ENCODE measurements at places on chromosomes 6 and 20.

DNA sequence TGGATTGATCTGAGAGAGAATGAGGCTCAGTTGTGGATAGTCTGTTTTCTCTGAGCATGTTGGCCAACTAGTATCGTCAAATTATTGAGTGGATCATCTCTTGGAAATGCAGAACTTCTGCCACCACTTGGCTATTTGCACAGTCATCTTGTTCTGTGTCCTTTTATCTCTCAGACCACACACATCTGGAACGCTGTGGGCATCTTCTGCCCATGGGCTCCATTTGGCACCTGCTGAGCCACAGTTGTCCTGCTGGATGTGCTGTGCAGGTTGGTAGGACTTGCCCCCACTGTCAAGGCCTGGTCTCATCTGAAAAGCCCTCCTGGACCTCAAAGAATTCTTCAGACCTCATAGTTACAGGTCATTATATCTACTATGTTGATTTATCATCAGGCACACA is 16.7 kb upstream of the C20orf144 start:
- no peak for DNase-seq

DNA sequence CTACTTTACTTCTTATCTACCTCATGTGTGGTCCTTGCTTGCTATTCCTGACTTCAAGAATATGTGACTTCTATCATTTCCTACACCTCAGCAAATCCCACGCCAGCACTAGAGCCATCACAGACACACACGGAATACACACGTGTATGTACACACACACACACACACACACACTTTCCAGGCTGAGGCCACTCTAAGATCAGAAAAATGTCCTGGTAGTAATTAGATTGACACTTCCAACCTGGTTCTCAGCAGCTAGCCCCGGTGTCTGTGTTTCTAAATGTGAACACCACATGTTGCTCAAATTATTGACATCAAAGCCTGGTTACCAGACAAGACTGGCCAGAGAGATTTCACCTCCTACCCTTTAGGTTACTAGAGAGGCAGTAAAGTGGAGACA is 54.1 kb upstream of the SASH1 start:
- no peak for DNase-seq

- DNase-seq: no peak
These were observed 89.8 kb upstream of the PTPN1 start for GRCh38 chr20:50420380-50420779.

DNA sequence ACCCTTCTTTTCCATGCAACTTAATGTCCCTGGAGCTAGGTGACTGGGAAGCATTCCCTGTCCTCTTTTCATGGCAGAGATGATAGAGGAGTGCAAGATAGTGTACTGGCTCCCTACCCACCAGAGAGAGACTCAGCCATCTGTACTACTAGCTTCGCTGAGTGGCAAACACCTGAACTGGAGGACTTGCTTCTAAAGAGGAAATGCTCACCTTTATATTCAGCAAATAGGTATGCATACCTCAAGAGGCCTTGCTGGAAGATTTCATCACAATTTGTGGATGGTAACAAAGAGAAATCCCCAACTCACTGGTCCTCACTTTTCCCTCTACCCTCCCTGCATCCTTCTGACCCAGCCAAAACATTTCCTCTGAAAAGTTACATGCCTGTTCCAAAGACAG is 124.1 kb downstream of the FOXA2 start:
- no peak for DNase-seq

DNA sequence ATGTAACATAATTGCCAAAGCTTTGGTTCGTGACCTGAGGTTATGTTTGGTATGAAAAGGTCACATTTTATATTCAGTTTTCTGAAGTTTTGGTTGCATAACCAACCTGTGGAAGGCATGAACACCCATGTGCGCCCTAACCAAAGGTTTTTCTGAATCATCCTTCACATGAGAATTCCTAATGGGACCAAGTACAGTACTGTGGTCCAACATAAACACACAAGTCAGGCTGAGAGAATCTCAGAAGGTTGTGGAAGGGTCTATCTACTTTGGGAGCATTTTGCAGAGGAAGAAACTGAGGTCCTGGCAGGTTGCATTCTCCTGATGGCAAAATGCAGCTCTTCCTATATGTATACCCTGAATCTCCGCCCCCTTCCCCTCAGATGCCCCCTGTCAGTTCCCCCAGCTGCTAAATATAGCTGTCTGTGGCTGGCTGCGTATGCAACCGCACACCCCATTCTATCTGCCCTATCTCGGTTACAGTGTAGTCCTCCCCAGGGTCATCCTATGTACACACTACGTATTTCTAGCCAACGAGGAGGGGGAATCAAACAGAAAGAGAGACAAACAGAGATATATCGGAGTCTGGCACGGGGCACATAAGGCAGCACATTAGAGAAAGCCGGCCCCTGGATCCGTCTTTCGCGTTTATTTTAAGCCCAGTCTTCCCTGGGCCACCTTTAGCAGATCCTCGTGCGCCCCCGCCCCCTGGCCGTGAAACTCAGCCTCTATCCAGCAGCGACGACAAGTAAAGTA is 547 bp upstream of the ESR1 start:
- no peak for DNase-seq

- no peak for DNase-seq
These were observed 80.3 kb upstream of the HMGCLL1 start for GRCh38 chr6:55659304-55659703.

DNA sequence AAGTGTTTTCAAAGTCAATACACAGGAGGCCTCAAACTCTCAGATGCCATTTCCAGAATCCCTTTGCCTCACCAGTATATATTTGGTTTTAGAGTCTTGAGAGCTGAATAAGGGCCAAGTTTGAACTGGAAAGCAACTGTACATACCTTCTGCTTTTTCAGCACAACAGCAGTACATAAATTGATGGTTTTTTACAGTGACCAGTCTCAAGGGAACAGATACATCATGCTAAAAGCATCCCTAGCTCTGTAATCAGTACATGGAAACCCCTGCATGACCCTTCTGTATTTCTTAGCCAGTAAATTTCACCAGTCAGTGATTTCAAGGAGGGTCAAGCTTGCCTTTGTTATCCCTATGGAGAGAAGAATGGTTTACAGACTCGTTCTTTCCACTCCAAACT is 40.6 kb upstream of the ECHDC1 start:
- no peak for DNase-seq

- DNase-seq: no peak
These were observed 28.2 kb downstream of the SLC12A5 start for GRCh38 chr20:46056970-46057855.

- no peak for DNase-seq
These were observed 193.7 kb upstream of the PROKR2 start for GRCh38 chr20:5510446-5510845.

- DNase-seq: no peak
These were observed 63.5 kb downstream of the MAN1A1 start for GRCh38 chr6:119285908-119286625.

- no peak for DNase-seq
These were observed 20.2 kb downstream of the GFOD1 start for GRCh38 chr6:13467216-13467600.

DNA sequence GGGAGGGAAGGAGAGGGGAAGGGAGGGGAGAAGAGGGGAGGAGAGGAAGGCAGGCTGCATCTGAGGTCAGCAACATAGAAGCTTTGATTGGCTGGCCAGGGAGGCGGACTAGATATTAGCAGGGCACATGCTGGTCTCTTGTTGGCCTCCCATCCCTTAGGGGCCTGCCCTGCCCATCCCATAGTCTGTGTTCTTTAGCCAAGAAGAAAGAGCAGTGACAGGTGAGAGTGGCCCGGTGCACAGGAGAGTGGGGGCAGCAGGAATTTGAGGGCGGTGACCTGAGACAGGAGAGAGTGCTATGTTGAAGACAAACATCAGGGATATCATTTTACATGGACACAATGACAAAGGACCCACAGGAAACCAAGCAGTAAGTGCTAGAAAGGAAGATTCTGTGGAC is 413.5 kb downstream of the SYNE1 start:
- no peak for DNase-seq

GRCh38 chr6:27957516-27957915 is 475 bp downstream of the OR2B6 start:
- no peak for DNase-seq

DNA sequence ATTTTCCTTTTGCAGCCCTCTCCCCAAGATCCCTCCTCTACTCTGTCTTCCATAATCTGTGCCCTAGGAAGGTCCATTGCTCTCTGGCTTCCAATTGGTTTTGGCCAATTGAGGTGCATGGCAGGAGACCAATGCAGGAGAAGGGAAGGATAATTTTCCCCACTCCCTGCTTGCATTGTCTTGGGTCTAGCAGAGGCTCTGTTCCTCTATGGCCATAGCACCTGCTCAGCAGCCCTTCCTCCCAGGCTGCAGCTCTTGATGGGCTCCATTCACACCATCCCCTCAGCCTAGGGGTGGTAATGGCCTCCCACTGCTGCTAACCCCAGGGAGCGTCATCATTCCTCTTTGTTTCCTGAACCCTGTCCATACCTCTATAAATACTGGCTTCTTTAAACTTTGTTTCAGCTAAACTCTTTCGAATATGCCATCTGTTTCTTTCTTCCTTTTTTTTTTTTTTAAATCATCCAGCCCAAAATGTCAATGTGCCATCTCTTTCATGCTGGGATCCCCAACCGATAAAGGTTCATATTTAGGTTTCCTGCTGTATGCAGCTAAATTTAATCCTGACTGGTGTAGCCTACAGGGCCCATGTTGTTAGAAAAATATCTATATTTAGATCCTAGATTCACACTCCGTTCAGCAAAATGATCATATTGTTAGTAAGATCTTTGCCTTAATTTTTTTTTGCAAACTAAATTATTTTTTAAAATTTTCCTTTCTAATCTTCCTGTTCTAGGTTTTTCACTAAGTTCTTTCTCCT is 63.8 kb downstream of the HECA start:
- DNase-seq: no peak

Measured in stimulated activated CD8-positive, alpha-beta memory T cell treated with anti-CD3 and anti-CD28 coated beads, Interleukin-7, amount 100 ng/mL, for 1 hour (primary cell).